ENCODE measurements at places on chromosomes 11 and 22.

GRCh38 chr11:65353900-65354264 is 669 bp upstream of the TIGD3 start:
- DNase-seq = no peak

DNA sequence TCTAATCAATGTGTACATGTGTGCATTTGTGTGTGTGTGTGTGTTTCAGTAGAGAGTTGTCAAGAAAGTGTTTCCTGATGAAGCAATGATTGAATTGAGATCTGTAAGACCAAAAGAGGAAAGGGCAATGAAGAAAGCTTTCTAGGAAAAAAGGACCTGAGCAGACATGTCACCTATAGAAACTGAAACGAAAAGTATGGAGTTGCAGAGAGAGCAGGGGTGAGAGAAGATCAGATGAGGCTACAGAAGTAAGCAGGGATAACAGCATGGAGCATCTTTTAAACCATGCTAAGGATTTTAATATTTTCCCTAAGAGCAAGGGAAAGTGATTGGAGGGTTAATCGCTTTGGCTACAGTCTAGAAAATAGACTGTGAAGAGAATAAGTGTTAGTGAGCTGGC is 1459.4 kb upstream of the TENM4 start:
- no peak for DNase-seq

DNA sequence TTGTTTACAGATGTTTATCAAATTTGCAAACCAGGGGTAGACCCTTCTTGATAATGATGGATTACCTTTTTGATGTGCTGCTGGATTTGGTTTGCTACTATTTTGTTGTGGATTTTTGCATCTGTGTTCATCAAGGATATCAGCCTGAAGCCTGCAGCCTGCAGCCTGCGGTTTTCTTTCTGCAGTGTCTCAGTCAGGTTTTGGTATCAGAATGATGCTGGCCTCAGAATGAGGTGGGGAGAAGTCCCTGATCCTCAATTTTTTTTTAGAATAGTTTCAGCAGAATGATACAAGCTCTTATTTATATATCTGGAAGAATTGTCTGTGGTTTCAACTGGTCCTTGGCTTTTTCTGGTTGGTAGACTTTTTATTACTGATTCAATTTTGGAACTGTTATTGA is 19.7 kb upstream of the RAB38 start:
- no peak for DNase-seq

GRCh38 chr22:20672082-20672424 is 101.9 kb upstream of the SERPIND1 start:
- DNase-seq = no peak

DNA sequence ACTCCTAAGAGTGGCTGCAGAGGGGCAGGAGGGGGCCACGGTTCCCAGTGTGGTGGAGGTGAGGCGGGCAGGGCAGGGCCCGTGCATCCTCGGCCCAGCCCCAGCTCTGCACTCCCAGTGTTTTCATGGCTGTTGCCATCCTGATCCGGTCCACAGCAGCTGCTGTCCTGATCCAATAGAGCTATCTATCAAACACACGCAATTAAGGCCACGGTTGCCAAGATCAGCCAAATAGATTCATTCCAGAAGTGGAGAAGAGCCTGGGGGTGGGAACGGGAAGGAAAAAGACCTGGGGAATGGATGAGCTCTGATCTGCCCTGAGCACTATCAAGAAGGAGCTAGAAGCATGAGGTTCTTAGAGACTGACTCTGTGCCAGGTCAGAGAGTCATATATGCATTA is 160.9 kb upstream of the SYT13 start:
- DNase-seq = no peak

DNA sequence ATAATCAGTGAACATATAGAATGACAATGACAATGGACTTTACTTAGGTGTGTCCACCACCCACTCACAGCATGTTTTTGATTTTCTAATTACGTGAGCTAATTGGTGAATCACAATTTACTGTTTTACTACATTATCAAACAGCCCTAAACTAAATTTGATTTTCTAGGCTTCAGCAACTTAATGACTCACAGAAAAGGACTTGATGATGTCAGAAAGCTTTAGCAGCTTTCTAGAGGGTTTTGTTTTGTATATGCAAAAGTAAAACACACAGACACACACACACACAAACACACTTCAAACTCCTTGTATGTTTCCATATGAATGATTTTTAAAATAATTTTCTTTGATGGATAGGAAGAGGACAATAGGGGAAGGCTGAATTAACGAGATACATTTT is 878.6 kb upstream of the CCDC90B start:
- no peak for DNase-seq

DNA sequence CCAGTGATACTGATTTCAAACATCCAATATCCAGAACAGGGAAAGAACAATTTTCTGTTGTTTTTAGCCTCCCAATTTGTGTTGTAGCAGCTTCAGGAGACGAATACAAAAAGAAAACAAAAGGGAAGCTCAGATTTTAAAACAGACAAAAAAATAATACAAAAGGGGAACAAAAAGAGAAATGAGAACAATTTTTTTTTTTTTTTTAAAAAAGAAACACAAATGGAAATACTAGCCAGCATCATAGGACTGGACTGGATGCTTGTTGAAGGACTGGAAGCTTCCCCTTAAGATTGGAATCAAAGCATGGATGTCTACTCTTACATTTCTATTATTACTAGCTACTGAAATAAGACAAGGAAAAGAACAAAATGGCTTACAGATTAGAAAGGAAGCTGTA is 46.5 kb upstream of the SORL1 start:
- DNase-seq = no peak

DNA sequence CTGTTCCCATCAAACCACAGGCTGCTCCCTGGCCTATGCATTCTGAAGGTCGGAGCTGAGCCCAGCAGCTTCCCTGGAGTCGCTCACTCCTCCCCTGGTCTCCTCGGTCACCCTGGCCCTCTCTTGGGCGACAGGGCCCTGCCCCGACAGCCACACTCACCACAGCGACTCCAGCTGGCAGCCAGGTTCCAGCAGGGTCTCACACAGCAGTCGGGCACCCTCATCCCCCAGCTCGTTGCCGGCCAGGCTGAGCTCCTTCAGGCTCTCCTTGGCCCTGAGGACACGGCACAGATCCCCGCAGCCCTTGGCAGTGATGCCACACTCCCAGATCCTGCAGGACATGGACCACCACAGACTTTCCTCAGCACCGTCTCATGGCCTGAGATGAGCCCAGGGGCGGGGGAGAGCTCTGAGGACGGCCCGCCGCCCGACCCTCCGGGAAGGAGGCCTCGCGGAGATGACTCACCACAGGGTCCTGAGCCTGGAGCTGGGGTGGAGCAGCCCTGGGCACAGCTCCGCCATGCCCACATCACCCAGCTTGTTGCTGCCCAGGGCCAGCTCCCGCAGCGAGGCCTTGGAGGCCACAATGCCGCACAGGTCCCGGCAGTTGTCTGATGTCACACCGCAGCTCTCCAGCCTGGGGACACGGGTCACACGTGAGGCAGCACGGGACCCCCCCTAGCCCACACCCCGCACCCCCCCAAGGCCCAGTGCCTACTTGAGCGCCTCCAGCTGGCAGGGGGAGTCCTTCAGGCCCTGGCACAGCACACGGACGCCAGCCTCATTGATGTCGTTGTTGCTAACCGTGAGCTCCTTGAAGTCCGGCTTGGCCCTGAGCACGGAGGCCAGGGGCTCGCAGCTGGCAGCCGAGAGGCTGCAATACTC is 8.5 kb downstream of the RNH1 start:
- DNase-seq = no peak

GRCh38 chr11:16098526-16099205 is 257.7 kb downstream of the SOX6 start:
- no peak for DNase-seq

GRCh38 chr11:27120211-27120610 is 79.6 kb downstream of the BBOX1 start:
- DNase-seq = no peak

DNA sequence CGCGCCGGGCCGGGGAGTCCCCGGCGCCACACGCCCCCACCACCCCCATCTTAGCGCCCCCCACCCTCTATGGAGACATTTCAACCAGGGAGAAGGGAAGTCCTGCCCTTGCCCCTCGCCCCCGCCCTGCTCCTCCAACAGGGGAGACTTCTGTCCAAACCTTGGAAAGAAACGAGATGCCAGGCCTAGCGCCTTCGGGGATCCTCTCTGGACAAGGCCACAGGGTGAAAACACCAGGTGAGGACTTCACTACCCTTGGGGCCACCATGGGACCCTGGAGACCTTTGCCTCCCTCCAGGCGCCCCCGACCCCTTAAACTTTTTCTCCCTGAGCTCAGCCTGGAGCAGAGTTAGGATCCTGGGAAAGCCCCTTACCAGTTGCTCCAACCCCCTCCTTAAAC is 11.6 kb upstream of the NPAS4 start:
- DNase-seq = no peak

DNA sequence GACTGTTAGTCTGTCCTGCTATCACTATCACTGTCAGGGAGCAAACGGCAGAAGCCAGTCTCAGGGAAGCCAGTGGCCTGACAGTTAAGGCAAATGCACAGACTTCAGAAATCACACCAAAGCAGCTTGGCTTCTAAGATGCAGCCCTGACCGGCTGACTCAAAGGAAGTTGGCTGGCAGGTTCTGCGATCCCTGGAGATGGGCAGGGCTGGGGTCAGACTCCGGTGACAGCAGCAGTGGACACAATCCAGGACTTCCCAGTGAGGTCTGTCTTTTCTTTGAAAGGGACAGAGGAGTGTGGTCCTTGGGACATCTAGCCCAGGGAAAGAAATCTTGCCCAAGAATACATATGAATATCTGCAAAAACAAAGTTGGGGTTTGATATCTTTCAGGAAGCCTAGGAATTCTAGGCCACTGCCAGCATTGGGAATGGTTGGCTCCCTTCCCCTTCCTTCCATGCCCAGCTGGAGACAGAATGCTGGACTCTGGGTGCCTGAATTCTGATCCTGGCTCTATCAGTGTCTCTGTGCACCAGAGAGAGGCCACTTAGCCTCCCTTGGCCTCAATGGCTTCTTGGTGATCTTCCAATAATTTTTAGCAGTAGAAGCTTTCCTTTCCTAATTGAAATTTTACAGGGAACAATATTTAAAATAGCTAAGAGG is 108.9 kb downstream of the KIRREL3 start:
- DNase-seq = no peak

DNA sequence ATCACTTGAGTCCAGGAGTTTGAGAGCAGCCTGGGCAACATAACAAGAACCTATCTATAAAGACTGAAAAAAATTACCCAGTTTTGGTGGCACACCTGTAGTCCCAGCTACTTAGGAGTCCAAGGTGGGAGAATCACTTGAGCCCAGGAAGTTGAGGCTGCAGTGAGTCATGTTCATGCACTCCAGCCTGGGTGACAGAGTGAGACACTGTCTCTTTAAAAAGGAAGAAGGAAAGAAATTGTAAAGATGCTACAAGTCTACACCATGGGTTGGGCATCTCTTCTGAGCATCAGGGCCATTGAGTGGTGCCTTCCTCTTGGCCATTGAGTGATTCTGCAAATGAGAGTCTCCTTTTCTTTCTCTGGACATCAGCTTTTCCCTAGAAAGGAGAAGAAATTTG is 15.7 kb upstream of the MTMR3 start:
- no peak for DNase-seq

DNA sequence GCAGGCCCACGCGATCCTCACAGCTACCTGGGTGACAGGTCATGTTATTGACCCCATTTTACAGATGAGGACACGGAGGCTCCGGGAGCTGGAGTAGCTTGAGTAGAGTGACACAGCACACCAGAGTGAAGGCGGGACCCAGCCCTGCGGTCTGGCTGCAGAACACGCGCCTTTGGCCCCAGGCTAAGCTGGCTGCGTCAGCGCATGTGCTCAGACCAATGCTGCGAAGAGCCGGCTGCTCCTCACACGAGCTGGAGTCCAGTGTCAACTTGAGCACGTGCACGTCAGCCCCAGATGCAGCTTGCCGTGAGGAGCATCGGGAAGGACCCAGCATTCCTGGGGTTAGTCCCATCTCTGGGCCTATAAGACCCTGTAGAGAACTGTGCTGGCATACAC is 49.9 kb downstream of the SCUBE1 start:
- no peak for DNase-seq

GRCh38 chr11:46914910-46915309 is 3.4 kb downstream of the LRP4 start:
- DNase-seq = no peak

GRCh38 chr11:61848631-61849030 is 20.5 kb downstream of the FADS2 start:
- no peak for DNase-seq

DNA sequence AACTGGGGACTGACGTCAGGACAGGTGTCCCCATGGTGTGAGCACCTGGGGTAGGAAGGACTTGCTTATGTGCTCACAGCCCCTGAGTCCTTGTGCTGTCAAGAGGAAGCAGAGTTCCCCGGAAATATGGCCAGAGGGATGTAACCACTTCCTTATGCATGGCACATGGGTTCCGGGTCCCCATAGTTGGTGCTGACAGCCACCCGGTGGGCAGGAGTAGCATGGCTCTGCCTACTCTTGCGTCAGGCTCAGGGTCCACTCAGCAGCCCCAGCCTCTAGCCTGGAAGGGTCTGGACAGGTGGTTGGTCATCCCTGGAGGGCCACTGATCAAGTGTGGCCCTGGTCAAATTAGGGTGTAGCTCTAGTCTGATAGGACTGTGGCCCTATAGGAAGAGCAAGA is 42.8 kb upstream of the CCND1 start:
- no peak for DNase-seq

DNA sequence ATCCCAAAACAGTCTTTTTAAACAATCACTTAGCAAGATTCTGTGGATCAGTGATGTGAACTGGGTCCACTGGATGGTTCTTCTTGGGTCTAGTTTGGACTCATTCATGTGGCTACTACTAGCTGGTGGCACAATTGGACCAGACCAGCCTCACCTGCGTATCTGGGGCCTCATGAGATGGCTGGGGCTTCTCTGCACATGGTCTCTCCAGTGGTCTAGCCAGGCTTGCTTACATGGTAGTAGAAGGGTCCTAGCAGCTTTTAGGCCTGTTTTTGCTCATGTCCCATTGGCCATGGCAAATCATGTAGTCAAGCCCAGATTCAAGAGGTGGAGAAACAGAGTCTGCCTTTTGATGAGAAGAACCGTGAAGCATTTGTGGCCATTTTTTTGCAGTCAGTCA is 94.0 kb downstream of the RRAS2 start:
- DNase-seq = no peak
